ENCODE measurements at places on chromosomes 13 and 19.

GRCh38 chr19:6039566-6040225 lies 61.8 kb upstream of the RANBP3 start:
- DNase-seq = no peak

DNA sequence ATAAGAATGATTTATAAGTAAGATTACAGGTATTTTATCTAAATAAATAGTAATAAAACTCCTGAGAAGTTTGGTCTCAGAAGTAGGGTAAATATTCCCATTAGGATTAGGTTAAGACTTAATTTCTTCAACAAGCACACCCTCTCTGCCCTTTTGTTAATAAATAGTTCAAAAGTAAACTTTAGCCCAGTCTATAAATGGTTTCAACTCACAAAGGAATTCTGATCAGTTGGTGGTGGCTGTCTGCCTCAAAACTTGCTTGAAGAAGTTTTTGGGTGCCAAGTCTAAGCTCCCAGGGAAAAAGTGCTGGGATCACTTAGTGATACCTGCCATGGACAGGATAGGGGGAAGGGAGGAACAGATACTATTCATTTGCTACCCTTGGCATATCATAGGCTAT lies 22.9 kb downstream of the MBNL2 start:
- DNase-seq = no peak

DNA sequence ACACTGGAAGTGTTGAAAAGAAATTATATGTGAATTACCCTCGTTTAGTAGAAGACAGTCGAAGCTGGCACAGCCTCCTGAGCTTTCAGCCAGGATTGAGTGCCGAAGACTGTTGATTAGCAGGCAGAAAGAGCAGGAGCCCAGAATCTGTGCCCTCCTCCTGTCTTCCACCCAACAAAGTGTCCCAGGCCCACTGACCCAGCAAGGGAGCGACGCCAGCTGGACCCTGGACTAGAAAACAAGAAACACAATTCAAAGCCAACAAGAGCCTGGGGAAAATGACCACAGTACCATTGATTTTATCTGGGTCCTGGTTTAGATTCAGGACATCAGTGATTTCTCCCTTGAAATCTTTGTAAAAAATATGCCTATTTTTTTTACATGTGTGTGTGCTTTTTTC lies 120.7 kb downstream of the RXFP2 start:
- DNase-seq = no peak

DNA sequence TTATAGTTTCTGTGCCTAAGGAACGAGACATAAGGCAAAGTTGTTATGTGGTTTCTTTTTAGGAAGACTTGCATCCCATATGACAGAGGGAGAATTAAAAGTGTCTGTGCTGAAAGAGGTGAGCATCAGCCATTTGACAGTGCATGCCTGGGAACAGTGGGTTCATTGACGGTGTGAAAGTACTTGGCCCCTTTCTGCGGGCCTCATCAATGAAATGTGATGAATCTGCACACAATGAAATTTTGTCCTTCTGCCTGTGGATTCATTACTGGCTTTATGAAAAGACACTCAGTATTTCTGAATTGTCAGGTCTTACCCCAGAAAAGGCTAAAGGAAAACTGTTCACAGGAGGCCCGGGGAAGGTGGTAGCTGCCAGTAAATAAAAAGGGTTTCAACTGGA lies 295.8 kb downstream of the FOXO1 start:
- DNase-seq = no peak

GRCh38 chr13:29448174-29448573 lies 147.3 kb downstream of the SLC7A1 start:
- DNase-seq = no peak

DNA sequence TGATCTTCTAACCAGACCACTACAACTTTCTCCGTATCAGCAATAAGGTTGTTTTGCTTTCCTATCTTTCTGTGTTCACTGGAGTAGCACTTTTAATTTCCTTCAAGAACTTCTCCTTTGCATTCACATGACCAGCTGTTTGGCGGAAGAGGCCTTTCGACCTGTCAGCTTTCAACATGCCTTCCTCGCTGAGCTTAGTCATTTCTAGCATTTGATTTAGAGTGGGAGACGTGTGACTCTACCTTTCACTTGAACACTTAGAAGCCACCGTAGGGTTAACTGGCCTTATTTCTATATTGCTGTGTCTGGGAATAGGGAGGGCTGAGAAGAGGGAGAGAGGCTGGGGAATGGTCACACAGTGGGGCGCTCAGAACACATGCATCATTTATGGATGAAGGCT lies 104.7 kb downstream of the TUBGCP3 start:
- DNase-seq = no peak
